A172 (cell line): ENCODE measurements at places on chromosomes 5 and 9.
A peak's percentile ranks its signal among the peaks of the same experiment; 100 is the strongest.

DNA sequence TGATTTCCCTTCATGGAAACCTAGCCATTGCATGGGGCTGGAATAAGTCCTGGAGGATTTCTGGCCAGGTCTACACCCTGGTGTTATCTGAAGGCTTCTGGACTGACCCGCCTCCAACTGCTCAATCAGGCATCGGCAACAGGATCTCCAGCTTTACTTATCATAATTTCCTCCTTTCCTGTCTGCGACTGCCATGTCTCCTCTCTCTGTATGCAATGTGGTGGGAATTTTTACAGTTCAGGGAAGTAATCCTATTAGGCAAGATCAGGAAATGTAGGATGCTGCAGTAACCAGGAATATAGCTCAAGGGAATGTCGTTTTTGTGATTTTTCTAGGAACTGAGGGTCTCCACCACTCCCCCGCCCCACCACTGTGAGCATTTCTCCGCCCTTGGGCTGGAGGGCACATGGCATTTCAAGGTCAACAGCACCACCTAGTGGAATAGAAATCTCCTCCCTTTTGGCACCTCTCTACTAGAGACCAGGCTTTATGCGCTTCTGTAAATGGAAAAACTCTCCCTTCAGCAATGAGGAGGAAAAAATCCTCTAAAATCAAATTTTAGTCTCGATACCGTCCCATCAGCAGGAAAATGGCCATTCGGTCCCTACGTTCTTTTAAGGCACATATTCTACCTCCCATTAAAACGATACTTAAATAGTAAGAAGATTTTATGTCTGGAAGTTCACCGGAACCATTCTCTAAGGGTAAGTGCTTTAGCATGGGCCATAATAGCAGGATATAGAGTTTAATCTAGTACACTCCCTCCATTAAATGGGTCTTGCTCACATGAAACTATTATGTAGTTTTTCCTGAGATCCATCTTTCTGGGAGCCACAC lies 93.0 kb downstream of the YTHDC2 start:
- peak; percentile 73 for DNase-seq

- no peak for DNase-seq
Measured at GRCh38 chr9:125910286-125910685, 163.1 kb downstream of the PBX3 start.

GRCh38 chr5:165525271-165525670 lies 2019.9 kb downstream of the MAT2B start:
- DNase-seq, result peak; percentile 75

DNA sequence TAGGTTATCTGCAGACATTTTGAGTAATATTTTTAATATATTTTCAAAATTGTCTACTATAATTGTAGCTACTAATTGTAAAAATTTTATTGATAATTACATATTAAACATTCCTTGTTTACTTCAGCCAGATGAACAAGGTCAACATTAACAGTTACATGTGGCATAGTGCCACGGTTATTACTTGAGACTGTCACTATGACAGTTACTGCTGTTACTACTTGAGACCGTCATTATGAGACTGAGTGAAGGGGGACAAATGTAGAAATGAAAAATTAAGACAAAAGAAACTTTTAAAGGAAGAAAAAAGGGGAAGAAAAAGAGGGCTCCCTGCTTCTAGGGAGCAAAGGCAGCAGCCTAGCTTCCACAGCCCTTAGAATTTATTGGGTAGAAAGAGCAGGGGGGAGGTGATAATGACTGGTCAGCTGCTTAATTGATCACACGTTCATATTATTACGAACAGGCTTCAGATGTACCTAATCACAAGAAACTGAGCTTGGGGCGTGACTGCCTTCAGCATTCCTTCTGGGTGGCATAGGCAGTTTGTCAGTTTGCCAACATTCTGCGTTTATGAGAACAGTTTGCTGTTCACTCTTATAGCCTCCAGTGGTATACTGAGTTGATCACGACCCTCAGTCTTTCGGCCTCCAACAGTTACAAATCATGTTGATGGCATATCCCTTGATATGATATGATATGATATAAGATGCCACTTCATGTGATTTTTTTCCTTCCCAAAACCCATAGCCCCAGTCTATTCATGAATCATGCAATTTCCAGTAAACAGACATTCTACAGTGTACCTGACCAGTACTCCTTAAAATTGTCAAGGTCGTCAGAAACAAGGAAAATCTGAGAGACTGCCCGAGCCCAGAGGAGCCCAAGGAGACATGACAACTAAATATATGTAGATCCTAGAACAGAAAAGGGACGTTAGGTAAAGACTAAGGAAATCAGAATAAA lies 13.1 kb downstream of the MARCHF6 start:
- DNase-seq, result peak; percentile 67

DNA sequence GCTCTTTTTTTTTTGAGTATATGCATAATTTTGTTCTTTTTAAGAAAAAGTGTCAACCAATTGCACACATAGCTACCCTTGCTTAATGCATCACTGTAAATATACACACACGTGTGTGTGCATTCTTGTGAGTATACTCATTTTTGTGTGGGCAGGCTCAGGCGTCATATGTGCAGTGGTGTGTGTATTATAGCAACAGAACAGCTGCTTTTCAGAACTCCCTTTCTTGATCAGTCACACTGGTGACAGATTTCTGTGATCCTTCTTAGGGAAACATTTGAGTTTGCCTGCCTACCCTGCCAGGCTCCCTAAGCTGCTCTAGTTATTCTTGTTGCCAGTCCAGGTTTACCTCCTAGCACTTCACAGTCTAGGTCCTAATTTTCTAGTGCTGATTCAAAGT lies 287.0 kb upstream of the SEMA6A start:
- DNase-seq, result no peak

GRCh38 chr5:87665166-87665565 lies 252.4 kb upstream of the CCNH start:
- no peak for DNase-seq

DNA sequence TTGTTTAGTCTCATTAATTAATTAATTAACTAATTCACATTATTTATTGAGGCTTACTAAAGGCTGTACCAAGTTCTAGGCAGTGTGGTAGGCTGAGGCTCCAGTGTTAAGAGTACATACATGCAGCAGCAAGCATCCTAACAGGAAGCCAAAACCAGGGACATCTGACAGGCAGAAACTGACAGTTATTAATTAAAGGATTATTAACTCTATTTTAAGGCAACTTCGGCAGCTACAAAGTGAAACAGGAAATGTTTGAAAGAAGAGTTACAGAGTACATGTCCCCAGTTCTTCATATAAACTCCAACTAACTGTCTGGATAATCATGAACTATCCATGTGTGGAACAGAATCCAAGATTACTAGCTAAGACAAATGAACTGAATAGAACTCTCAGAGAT lies 39.3 kb upstream of the GABRB2 start:
- no peak for DNase-seq

GRCh38 chr5:10556893-10557746 lies 6.8 kb upstream of the ANKRD33B start:
- peak; percentile 35 for DNase-seq

DNA sequence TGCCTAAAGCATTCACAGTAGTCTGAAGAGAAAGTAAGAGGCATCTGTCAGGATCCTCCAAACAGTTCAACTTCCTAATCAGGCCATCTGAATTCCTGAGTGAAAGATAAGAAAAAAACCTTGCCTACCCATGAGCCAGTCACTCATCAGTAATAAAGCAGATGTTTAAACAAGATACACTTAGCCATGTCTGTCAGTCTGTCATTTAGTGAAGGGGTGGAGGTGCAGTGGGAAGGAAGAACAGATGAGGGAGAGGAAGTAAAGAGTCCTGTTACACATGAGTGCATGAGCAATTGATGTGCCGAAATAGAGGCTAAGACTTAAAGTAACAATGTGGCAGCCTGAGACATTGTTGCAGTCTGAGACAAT lies 29.9 kb upstream of the DMRTA1 start:
- DNase-seq, result peak; percentile 17

DNA sequence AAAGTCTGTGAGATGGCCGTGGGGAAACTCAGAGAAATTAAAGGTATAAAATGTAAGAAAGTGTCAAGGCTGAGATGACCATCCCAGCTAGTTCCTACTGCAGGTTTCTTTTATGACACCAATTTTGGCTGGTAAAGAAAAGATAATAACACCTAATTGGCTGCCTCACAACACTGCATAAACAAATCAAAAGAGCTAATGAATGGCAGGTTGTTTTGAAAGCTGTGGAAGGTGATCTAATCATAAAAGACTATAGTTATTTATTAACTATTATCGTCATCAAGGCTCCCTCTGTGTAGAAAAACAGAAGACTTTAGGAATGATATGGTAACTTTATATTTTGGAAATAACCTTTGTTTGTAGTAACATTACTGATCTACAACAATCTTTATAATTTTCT lies 3.5 kb upstream of the SPINK5 start:
- DNase-seq, result no peak

DNA sequence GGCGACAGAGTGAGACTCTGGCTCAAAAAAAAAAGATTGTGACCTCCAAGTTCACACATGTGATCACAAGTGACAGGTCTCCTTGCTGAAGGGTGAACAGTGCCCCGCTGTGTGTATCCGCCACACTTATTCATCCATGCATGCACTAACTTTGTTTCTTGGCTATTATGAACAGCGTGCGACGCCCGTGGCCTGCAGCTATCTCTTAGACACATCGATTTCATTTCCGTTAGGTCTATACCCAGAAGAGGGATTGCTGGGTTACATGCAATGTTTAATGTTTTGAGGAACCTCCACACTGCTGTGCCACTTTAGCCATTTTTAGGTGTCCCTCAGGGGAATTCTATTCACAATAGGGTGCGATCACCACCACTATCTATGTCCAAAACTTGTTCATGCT lies 12.1 kb upstream of the EGFL7 start:
- DNase-seq, result no peak

DNA sequence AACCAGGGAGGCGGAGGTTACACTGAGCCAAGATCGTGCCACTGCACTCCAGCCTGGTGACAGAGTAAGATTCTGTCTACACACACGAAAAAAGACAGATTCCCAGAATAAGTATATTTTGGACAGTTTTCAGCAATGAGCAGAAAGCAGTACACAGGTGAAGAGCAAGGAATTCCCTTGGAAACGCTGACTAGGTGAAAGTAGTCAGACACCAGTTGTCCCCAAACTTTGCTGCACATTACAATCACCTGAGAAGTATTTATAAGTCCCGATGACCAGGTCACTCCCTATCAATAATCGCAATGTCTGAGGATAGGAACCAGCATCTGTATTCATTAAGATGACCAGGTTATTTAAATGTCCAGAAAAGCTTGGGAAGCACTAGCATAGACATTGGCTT lies 78.3 kb downstream of the CPLANE1 start:
- DNase-seq, result no peak

- no peak for DNase-seq
Measured at GRCh38 chr5:96808868-96809558, 1.3 kb upstream of the ERAP1 start.

- peak; percentile 44 for DNase-seq
Measured at GRCh38 chr9:135561391-135562234, at the start of gene PAEP. PAEP (plus strand) TSS chr9:135561756.

DNA sequence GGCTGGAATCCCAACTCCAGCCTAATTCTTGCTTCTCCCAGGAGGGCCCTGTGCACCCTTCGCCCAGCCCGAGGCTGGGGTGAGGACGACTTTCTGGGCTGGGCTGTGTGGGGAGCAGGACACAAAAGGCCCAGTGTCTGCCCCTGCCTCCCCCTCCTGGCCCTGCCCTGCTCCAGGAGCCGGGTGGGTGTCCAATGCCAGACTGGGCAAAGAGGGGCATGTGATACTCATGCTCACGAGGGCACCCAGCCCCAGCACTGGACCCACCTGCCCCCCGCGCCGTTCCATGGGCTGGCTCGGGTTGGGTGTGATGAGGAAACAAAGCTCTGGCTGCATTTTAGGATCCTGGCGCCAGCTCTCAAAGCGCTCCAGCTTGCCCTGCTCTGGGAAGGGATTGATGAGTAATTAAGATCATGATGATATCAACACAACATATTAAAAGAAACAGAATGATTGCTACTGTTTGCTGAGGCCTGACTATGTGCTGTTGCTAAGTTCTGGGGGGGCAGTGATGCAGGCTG lies 30.7 kb downstream of the LHX2 start:
- no peak for DNase-seq

- DNase-seq, result no peak
Measured at GRCh38 chr5:170302653-170303501, 5.3 kb upstream of the LCP2 start.

DNA sequence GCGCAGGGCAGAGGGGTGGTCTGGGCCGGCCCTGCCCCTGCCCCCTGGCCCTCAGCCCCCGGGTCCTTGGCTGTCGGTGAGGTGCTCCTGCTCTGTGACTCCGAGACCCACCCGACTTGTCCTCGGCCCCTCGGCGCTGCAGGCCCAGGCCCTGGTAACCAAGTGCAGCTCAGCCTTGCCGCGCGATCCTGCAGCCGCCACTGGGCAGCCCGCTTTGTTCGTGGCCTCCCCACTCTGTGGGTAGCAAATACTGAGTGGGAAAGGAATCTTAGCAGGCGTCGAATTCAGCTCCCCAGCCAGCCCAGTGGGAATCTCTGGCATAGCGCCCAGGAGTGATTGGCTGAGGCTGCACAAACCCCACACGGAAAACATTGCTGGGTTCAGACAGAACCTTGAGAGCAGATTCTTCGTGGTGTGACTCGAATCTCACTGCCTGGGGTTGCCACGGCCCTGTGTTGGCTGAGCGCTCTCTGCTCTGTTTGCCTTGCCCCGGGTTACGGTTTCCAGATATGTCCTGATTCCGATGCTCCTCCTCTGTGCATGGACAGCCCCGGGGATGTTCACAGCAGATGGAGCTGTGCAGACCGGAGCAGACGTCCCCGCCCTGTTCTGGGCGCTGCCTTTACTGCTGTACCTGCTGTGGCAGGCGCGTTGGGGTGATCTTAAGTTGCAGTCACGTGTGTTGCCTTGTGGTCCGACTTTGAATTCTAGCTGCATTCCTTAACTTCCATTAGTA lies 13.4 kb upstream of the EXOC3 start:
- DNase-seq, result no peak

GRCh38 chr5:1644810-1645571 lies 121.2 kb upstream of the LPCAT1 start:
- DNase-seq, result peak; percentile 53

- DNase-seq, result no peak
Measured at GRCh38 chr5:37207802-37208201, 41.4 kb downstream of the CPLANE1 start.

DNA sequence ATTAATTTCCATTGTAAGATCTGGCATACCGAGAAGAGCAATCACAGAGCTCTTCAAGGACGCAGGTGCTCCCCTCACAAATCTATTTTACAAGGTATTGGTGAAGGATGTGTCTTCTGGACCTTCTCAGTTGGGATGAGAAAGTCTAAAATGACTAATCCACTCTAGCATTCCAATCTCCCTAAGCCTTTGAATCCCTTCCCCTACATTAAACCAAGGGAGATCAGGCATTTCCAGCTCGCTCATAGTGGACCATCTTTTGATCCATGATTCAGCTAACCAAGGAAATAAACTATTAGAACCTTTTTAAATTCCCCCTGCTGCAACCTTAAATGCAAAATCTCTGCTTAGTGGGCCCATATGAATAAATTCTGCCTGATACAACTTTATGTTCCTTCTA lies 95.9 kb upstream of the FBN2 start:
- DNase-seq, result no peak

DNA sequence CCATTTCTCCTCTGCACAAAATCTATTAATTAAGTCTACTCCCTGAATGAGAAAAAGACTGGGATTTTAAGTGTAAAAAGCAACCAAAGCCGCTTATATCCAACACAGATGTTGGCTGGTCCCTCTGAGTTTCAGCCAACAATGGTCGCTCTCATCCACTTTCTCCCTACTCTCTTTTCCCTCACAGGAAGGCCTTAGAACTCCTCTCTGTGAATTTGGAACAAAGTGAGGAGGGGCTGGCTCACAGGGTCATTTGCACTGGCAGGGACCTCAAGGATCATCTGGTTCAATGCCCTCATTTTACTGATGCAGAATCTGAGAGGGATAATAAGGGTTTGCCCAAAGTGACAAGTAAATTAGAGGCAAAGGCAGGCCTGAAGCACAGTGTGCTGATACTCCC lies 64.0 kb downstream of the DPYSL3 start:
- no peak for DNase-seq
